ENCODE measurements at places on chromosomes 12 and 14.

GRCh38 chr12:2183556-2184541 is 131.1 kb downstream of the CACNA1C start:
- DNase-seq, result no peak

- DNase-seq, result no peak
Measured at GRCh38 chr12:22626406-22626805, 1.4 kb downstream of the ETNK1 start.

GRCh38 chr12:115204957-115205754 is 521.2 kb upstream of the TBX3 start:
- DNase-seq, result peak; percentile 60

DNA sequence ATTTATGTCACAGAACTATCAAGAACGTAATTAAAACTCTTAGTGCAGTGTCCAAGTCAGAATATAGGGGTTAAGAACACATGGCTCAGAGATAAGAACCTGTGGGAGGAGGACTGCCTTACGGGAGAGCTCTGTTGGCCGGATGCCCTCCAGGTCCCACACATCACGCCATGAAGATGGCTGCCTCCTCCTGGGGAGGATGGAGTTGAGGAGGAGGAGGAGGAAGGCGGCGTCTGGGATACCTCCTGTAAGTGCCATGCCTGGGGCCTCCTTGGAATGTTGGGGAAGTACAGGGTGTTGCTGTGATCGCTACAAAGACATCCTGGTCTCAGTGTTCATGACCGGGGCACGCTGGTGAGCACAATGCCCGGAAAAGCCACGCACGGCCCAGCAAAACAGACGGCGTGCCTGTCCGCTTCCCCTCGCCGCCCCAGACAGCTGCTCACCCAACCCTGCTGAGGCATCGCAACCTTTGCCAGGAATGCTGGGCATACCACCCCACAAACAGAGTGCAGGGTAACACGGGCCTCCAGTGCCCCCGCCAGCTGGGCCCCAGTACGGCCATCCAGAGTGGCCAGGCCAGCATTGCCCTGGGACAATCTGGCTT is 28.7 kb upstream of the CD9 start:
- DNase-seq, result peak; percentile 92

DNA sequence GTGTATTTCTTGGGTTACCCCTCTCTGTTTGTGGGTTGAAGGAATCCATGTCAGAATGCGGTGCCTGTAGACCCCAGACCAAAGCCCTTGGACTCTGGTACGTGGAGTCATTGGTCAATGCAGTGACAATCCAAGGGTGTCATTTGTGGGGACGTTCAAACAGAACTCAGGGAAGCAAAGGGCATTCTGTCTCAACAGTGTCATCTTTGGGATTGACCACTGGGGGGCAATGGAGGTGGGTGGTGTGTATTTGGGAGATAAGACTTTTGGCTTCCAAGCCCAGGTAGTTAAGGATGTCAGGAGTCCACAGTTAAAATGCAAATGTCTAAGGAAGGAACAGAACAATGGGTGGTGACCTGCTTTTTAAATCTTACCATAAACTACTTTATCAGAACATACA is 54.6 kb upstream of the CCDC175 start:
- no peak for DNase-seq

- DNase-seq, result no peak
Measured at GRCh38 chr12:123075646-123076171, 75.2 kb downstream of the PITPNM2 start.

DNA sequence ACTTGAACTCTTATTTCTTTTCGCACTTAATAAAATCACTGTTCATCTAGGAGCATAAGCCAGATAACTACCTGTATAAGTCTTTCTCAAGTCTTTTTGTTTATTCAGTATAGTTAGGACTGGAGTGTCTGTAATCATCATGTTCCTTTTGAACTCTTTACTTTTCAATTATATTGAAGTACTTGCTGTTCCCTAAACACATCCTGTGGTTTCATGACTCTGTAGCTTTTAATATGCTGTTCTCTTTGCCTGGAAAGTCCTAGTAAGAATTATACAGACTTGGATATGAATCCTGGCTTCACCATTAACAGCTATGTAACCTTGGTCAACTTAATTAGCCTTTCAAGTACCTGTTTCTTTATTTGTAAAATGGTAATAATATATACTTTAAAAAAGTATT is 88.2 kb downstream of the CCDC91 start:
- no peak for DNase-seq

DNA sequence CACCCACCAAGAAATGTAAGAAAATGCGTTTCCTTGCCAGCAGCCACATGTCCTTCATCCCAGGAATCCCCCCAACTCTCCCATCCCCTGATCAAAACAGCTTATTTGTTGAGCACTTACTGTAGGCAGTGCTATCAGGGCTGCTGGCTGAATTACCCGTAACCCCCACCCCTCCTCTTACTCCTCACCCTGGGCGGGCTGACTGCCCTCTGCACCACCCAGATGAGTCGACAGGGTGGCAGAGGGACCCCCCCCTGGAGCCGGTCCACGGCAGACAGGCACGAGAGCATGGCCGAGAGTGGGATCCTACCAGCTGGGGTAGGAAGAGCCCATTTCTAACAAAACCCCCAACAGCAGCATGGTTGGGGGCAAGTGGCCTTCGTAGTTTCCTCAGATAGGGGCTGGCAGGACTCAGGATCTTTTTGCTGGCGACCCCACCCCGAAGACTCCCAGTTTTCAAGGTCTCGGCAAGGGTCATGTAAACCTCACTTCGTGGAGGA is 1.1 kb upstream of the RHOF start:
- DNase-seq, result no peak

DNA sequence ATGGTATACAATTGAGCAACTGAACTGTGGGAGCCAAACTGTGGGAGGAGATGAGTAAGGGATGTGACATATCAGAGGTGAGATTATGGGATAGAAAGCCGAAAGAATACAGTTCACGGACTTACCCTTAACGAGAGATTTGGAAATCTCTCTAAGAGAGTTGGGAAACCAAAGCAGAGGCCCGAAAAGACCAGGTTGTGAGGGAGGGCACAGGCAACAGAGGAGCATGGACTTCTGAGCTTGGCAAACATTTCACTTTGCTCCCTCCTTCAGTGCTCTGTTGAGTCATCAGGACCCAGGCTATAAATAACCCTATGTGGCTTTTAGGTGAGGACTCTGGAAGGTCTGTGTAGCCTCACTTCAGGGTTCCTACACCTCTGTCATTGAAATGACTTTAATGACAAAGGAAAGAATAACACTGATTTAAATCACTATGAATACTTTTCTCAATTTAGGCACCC is 120.6 kb downstream of the TGFB3 start:
- DNase-seq, result peak; percentile 78

- DNase-seq, result peak; percentile 81
Measured at GRCh38 chr14:75831455-75831854, 150.3 kb downstream of the TGFB3 start.

- no peak for DNase-seq
Measured at GRCh38 chr12:13851828-13852227, 129.6 kb downstream of the GRIN2B start.

DNA sequence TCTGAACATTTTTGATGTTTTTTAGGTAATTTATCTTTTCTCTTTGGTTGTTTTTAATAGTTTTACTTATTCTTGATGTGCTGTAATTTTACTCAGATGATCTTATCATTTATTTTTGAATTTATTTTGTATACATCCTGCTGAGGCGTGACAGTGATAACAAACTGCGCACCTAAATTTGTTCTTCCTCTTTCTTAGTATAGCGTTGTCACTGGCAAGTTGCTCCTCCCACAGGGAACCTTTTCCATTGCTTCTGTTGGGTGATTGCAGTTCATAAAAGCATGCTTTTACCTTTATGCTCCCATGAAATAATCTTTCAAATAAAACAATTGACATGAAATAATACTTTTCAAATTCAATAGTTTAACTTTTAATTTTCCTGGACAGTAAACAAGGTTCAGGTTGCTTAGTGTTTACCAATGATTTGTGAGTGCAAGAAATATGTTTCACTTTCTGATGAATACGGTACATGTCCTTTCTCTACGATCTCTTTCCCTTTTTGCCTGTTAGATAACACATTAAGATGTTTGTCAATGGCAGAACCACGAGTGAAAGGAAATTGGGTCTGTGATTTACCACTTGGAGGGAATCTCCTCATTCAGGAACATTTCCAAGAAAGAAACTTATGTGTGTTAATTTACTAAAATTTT is 223.3 kb downstream of the CCDC91 start:
- DNase-seq, result no peak

GRCh38 chr12:79871621-79872020 is 63.3 kb downstream of the PPP1R12A start:
- no peak for DNase-seq

GRCh38 chr12:69345077-69345476 is 3.1 kb upstream of the LYZ start:
- no peak for DNase-seq

DNA sequence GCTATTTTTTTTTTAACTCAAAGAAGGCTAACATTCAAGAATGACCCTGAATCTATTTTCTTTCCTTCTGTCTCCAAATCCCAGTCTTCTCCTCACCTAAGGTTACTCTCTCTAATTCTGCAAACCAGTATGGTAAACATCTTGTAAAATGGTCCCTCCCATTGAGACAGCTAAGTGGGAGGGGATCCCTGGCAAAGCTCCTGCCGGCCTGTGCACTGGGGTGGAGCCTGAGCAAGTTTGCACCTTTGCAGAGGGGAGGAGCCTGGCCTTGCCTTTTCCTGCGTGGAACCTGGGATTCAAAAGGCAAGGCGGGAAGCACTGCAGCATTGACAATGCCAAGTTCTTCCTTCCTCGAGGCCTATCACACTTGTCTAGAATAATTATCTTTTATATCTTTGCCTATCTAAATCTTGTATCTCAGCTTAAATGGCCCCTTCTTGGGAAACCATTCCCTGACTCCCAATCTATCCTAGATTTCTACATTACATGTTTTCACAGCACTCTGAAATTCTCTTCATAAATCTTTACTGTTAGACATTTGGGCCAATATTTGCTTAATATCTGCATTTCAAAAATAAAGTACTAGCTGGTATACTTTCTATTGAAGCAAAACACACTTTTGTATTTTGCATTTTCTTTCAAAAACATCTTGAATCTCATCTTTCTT is 83.0 kb downstream of the EPS8 start:
- no peak for DNase-seq

- DNase-seq, result peak; percentile 20
Measured at GRCh38 chr12:93943780-93944179, 204.6 kb upstream of the PLXNC1 start.

GRCh38 chr12:13947276-13947946 is 34.0 kb downstream of the GRIN2B start:
- peak; percentile 42 for DNase-seq

- DNase-seq, result peak; percentile 9
Measured at GRCh38 chr12:25557830-25558436, 4.8 kb upstream of the LMNTD1 start.

- DNase-seq, result peak; percentile 78
Measured at GRCh38 chr14:39050389-39050788, 52.6 kb downstream of the SEC23A start.

GRCh38 chr12:119180380-119181040 is 1.8 kb downstream of the HSPB8 start:
- DNase-seq, result peak; percentile 35

- DNase-seq, result no peak
Measured at GRCh38 chr14:76968621-76969063, 59.9 kb downstream of the IRF2BPL start.

GRCh38 chr12:26239852-26240815 is 44.8 kb downstream of the SSPN start:
- DNase-seq, result no peak

GRCh38 chr14:50231475-50232275 is at the start of gene SOS2:
SOS2 (minus strand) TSS chr14:50231578; CDS start chr14:50231283, 295 bp downstream.
- peak; percentile 87 for DNase-seq

DNA sequence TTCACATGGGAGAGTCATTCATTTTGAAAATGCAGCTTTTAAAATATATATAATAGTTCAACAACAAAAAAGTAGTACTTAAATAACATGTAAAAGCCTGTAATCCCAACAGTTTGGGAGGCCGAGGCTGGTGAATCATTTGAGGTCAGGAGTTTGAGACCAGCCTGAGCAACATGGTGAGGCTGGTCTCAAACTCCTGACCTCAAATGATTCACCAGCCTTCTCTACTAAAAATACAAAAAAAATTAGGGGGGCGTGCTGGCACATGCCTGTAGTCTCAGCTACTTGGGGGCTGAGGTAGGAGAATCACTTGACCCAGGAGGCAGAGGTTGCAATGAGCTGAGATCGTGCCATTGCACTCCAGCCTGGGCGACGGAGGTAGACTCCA is 256.3 kb upstream of the RGS6 start:
- DNase-seq, result no peak

All from NCI-H226 (cell line).